ENCODE measurements at places on chromosomes 2 and 18.
A peak's percentile ranks its signal among the peaks of the same experiment; 100 is the strongest.

DNA sequence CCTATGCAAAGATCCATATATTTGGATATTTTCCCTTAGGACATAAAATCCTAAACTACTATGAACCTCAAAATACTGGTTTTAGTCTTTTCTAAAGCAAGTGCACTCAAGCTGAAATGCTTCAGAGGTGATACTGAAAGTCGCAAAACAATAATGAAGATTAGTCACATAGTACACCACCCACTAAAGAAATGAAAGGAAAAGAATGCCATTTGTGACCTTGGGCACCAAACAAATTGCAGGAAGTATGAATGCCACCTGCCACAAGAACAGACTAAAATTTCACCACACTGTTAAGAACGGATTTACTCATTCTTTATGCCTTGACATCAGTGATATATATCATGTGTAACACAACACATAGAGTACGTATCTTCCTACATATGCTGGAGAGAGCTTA, 161.5 kb downstream of the ZNF521 start:
- no peak for DNase-seq

- DNase-seq = no peak
These were observed 136.2 kb upstream of the CDCA7 start for GRCh38 chr2:173218326-173219056.

- no peak for DNase-seq
These were observed 259.8 kb upstream of the RASGRP3 start for GRCh38 chr2:33216508-33217182.

GRCh38 chr2:101435001-101435862, 39.7 kb downstream of the RFX8 start:
- peak; percentile 45 for DNase-seq

GRCh38 chr2:74873012-74873665, 39.2 kb downstream of the HK2 start:
- no peak for DNase-seq

DNA sequence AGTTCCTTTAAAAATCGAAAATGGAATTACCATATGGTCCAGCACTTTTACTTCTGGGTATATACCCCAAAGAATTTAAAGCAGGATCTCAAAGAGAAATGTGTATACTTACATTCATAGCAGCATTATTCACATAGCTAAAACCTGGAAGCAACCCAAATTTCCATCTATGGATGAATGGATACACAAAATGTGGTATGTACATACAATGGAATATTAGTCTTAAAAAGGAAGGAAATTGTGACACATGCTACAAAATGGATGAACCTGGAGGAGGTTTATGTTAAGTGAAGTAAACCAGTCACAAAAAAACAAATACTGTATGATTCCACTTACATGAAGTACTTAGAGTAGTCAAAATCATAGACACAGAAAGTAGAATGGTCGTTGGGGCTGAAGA, 147.9 kb upstream of the LTBP1 start:
- no peak for DNase-seq

- DNase-seq = no peak
These were observed 36.6 kb downstream of the FEZ2 start for GRCh38 chr2:36561237-36561944.

DNA sequence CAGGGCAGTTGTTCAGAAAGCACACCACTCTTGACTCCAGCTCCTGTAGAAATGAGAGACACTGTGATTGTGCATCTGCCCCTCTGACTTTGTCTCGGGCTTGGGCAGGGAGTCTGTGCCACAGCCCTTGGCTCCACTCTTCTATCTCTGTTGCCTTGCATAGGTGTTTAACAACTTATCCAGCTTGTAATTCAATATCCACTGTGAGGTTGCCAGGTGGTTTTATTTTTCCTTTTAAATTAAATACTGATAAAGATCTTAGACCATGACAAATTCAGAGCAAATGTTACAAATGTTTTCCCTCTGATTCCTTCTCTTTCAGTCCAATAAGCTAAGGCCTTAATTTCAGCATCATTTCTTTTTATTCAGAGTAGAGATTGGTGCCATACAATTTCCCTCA, 421.7 kb downstream of the STK39 start:
- DNase-seq = no peak
